Bronchial epithelial cell (primary cell): ENCODE measurements at places on chromosomes 5 and 9.

DNA sequence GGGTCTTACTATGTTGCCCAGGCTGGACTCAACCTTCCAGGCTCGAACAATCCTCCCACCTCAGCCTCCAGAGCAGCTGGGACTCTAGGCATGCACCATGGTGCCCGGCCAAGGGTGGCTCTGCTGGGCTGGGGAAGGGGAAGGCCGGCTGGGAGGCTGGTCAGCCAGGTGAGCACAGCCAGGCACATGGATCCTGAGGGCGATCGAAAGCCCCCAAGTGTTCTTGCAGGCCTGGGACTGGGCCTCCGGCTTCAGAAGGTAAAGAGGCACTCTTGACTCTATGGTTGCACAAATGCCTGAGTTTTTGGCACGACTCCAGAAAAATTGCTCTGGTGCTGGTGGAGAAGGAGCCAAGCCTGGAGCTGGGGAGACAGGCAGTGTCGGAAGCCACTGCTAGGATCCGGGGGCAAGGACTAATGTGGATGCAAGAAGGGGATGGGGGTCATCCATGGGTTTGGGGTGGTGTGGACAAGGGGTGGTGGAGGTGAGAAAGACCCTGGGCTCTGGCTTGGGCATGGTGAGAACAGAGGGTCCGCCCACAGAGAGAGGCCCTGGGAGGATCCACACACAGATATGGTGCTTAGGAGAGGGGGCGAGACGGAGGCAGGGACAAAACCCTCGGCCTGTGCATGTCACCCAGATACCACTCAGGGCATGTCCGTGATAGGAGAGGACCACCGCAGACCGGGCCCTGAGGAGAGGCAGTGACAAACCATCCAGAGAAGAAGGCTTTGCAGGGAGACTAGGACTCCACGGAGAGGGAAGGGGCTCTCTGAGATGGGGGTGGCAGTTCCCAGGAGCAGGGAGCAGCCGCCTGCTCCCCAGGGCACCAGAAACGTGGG lies 51.1 kb upstream of the COL5A1 start:
- DNase-seq, result no peak

GRCh38 chr5:91118796-91119195 lies 264.3 kb downstream of the ARRDC3 start:
- DNase-seq, result no peak

DNA sequence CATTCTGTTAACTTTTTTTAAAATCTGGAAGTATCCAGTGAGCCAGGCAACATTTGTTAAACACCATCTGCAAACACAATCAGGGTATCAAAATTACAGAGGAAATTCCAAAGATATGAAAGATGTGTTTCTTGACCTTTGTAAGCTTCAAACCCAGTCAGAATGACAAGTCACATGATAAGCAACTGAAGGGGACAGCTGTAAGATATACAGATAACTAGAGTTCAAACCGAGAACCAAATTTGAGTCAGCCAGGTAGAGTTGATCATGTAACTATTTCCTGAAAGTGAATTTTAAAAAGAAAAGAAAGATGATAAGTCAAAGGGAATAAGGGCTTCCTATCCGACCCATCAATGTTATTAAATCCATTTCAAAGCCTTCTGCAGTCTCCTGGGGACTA lies 196.2 kb downstream of the DEPDC1B start:
- no peak for DNase-seq

- peak; percentile 25 for DNase-seq
These were observed 219.1 kb downstream of the ADAMTS6 start for GRCh38 chr5:65262649-65263059.

- no peak for DNase-seq
These were observed 20.4 kb upstream of the IER5L start for GRCh38 chr9:129198319-129199043.
